ENCODE measurements at places on chromosomes 16 and 17. TPM values are rescaled to one million over a fixed set of nuclear protein-coding genes. Genes with fewer than 3 reads are reported as not detected.
A peak's percentile ranks its signal among the peaks of the same experiment; 100 is the strongest.

TBC1D3C gene
- not detected for total RNA-seq

CD300LG gene
- 3.3 TPM for total RNA-seq

ZFP1 gene
- 18.4 TPM for total RNA-seq

CMTM1 gene
- total RNA-seq = 0.89 TPM

MARCHF10 gene
- not detected for total RNA-seq

ABCA3 gene
- 14.5 TPM for total RNA-seq

C17orf113 gene
- total RNA-seq = 0.62 TPM

UBALD2 gene
- 6.1 TPM for total RNA-seq

AXIN1 gene
- 28.0 TPM for total RNA-seq

KCNH4 gene
- total RNA-seq = not detected

CD79B gene
- total RNA-seq = 3.3 TPM

EFNB3 gene
- not detected for total RNA-seq

GLTPD2 gene
- not detected for total RNA-seq

SPN gene
- 2.3 TPM for total RNA-seq

MPO gene
- not detected for total RNA-seq

AP2B1 gene
- total RNA-seq = 178 TPM

RAB37 gene
- total RNA-seq = 2.5 TPM

TUBB3 gene
- total RNA-seq = 5.3 TPM

PPP1R27 gene
- total RNA-seq = not detected

CSH1 gene
- not detected for total RNA-seq

TLCD2 gene
- total RNA-seq = 4.7 TPM

DNA sequence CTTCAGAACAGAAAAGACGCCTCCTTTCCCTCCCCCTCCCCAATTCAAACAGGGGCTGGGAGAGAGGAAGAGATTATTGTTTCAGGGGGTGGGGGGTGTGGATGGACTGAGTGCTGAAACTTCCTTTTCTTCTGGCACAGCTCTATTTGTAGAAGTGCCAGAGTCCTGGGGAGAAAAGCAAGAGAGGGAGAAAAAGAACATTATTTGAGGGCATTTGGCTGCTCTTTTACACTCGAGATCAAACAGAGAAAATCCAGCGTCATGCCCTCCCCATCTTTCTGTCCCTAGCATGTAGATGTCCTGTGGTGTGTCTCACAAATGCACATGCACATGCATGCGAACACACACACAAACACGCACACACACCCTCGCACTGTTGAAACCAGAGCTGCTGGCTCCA is 13.0 kb downstream of the ARL4D start:
- no peak for ATAC-seq

DNA sequence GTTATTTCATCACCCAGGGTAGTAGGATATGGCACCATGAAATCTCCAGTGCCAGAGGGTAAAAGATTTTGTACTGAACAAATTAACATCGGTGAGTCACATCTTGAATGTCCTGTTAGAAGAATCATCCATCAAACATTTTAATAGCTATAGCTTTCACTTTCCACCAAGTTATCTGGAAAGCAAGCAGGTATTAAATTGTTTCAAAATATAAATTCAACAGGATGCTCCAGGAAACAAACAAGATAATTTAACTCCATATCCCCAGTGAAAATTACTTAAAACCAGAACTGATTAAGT is 2.4 kb downstream of the VEZF1 start:
- ATAC-seq = no peak

GRCh38 chr17:7263801-7264078 is 1.5 kb upstream of the CLDN7 start:
- ATAC-seq = no peak

DNA sequence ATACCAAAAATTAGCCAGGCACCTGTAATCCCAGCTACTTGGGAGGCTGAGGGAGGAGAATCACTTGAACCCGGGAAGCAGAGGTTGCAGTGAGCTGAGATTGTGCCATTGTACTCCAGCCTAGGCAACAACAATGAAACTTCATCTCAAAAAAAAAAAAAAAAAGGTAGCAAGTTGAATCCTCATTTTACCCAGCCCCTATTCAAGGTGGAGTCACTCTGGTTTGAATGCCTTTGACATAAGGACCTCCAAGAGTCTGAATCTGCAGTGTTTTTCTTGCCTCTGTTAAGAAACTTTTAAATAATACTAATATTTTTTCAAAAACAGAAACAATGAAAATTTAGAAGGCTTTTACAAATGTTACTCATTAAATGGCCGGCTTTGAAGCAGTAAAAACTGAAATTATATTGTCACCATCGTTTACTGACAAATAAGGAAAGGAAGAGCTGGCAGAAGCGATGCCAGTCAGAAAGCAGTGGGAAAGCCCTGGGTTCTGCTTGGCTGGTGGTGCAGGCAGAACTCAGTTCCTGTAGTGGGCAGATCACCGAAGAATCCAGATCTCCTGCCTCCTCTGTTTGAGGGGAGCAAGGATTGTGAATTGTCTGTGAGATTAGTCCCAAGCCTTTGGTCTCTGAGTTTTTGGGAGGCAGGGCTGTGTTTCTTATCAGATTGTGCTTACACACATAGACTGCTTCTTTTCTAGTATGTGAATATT is 99.7 kb upstream of the HAS3 start:
- ATAC-seq = no peak

DNA sequence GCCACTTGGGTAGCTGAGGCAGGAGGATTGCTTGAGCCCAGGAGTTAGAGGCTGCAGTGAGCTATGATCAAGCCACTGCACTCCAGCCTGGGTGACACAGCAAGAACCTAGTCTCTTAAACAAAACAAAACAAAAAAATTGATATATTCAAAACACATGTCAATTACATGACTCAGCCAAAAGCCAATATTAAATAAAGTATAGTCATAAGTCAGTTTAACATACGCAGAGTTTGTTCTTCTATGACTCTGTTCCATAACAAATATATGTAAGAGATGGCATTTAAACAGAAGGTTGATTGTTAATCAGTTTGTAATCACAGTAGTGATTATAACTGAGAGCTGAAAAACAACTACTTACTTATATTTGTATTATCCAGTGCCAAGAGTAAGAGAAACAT is 106.5 kb downstream of the CDH8 start:
- no peak for ATAC-seq

GRCh38 chr16:67814567-67814966 is 7.9 kb downstream of the TSNAXIP1 start:
- ATAC-seq = no peak

GRCh38 chr17:19315104-19315503 is 47.4 kb downstream of the B9D1 start:
- ATAC-seq = no peak

DNA sequence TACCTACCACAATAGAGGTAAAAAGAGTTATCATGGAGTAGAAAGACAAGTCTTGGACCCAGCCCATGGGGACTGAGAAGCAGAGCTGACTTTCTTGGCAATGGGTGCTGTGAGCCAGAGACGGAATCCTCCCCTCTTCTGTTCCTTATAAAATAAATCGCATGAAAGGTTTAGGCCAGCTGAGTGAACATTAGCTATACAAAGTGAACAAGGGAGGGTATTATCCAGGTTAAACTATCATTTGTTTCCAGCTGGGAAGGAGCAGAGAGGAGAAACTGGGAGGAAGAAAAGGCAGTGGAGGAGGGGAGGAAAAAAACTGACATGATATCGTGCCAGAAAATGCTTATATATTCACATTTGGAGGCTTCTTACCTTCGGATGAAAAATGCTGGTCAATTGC is 13.3 kb upstream of the PAFAH1B1 start:
- ATAC-seq = no peak

DNA sequence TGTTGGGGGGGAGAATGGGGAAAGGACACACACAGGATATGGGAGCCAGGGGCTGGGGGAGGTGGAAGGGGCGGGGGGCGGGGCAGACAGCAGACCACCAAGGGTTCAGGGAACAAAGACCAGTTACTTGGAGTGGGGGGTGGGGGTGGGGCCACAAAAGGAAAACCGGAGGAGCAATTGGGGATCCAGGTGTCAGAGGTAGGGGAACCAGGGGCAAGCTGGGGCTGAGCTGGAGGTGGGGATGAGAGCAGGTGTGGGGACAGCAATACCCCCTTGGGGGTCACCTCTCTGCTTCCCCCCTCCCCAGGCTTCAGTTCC is 1.4 kb upstream of the ORAI3 start:
- ATAC-seq = no peak

GRCh38 chr17:38584350-38584925 is 21.3 kb downstream of the SRCIN1 start:
- peak; percentile 80 for ATAC-seq

DNA sequence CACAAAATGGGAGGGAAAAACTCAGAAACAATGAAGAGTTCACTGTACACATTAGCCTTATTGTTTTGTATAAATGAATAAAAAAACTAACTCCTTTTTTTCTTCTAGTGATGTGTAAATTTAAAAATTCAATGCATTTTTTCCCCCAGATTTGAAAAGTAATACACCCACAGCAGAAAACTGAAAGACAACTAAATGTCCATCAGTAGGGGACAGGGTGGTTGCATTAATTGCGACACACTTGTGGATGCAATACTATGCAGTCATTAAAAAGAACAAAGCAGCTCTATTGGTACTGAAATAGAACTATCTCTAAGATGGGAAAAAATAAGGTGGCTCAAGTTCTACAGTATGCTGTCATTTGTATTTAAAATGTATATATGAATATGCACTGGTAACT is 13.7 kb upstream of the WIPI1 start:
- no peak for ATAC-seq

- ATAC-seq = no peak
These were observed 14.8 kb downstream of the TRARG1 start for GRCh38 chr17:1294157-1294717.

- ATAC-seq = peak; percentile 99
These were observed 7.0 kb upstream of the GNG13 start for GRCh38 chr16:807347-808084.

DNA sequence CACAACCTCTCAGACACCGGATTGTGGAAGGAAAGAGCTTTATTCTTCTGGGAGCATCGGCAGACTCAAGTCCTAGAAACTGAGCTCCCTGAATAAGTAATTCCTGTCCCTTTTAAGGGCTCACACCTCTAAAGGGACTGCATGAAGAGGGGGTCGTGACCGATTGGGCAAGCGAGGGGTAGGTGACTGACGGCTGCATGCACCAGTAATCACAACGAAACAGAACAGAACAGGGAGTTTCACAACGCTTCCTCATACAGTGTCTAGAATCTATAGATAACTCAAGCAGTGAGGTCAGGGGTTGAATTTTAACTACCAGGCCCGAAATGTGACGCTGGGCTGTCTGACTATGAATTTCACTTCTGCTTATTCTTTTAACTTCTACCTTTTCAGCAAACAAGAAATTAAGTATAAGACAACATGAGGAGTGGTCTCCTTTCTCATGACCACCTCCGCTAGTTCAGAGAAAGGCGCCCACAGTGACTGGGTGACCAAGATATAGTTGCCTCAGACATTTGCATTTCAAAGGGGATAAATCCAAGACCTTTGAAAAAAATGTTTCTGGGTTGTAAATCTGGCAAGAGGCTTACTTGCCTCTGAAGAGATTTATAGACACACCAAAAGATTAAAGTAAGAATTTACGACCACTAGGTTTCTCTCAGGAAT is 88.4 kb upstream of the ATF7IP2 start:
- ATAC-seq = no peak

GRCh38 chr16:79632289-79632688 is 31.8 kb upstream of the MAF start:
- no peak for ATAC-seq

GRCh38 chr17:58381124-58382035 is 29.4 kb upstream of the SUPT4H1 start:
- no peak for ATAC-seq
